Sigmoid colon (tissue), 7 donors: ENCODE measurements at places on chromosomes 2 and 18. TPM values are rescaled to one million over a fixed set of nuclear protein-coding genes. Genes with fewer than 3 reads are reported as not detected.

DNA sequence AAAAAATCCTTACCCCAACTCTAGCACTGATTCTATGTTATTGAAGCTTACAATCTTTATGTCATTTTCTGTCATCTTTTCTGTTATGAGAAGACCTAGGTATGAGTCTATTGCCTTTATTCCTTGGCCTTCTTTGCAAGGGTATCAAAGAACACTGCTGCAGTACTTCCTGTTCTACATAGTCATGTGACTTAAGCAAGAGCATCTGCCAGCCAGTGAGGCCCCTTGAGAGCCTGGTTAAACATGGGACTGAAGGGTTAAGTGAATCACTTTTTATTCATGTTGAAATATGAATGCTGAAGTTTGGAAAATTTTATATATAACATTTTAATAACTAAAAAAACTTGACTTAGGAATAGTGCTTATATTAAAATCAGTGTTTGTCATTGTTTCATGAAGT is 844 bp upstream of the CPS1 start:
- no peak for DNase-seq

DNA sequence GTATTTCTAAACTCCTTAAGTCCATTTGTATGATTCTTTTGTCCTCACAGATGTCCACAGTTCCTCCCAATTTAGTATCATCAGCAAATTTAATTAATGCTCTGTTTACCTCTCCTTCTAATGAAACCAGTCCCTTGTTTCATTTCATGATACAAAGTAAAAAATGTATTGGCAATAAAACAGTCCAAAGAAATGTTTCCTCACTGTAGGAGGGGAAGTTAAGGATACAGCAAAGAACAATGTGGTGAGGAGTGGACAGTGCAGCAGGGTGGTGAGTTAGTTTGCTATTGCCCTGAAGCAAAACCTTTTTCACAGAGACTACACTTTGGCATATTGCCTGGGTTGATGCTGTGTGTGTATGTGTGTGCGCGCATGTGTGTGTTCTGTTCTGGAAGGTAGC is 401.5 kb downstream of the ARHGAP15 start:
- DNase-seq = no peak

The RTP5 gene
- total RNA-seq = 0.16 TPM

The SAG gene
- total RNA-seq = not detected

GRCh38 chr2:138237667-138238384 is 263.7 kb upstream of the SPOPL start:
- DNase-seq = no peak

The GPR39 gene
- 0.28 TPM for total RNA-seq

GRCh38 chr2:138087751-138088593 is 123.7 kb downstream of the HNMT start:
- no peak for DNase-seq

- DNase-seq = no peak
These were observed 33.8 kb downstream of the LPIN2 start for GRCh38 chr18:2979129-2979528.

The CELF4 gene
- 5.0 TPM for total RNA-seq

GRCh38 chr18:76972846-76973519 is 150.6 kb downstream of the ZNF236 start:
- DNase-seq = no peak

DNA sequence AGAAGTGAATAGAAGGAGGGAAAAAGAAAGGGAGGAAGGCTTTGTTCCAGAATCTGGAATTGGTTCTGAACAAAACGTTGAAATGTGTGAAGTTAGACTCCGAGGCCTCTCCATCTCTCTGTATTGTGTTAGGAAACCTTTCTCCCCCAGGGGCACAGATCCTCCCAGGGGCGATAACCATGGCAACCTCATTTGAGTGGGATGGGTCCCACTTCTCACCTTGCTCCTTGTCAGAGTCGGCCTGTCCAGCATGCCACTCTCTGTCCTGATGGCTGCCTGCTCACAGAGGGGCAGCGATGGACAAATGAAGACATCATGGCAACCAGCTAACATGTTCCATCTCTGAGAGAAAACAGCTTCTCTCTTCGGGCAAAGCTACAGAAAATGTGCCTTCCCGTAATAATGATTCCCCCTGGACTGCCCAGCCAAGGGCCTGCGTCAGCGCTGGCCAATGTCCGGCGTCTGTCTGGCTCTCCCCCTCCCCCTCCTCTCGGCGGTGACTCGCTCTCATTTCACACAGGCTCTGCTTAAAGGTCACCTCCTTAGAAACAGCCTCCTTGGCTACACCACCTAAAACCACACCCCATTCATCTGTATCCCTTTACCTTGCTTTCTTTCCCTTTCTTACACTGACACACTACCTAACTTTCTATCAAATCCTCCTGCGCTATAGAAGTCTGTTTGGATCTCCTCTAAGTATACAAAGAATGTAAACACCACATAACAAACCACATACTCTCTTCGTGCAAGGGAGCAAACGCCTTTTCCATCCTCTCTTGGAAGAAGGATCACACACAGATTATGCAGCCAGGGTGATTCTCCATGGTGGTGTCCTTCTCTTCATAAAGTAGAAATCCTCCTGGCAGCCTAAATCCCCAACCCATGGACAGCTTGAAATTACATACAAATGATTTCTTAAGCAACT is 32.1 kb upstream of the TTC39C start:
- DNase-seq = peak; percentile 85

GRCh38 chr2:239800785-239801386 is 224.3 kb downstream of the NDUFA10 start:
- DNase-seq = peak; percentile 24

The UGT1A4 gene
- total RNA-seq = not detected

The CDH19 gene
- 69.6 TPM for total RNA-seq

DNA sequence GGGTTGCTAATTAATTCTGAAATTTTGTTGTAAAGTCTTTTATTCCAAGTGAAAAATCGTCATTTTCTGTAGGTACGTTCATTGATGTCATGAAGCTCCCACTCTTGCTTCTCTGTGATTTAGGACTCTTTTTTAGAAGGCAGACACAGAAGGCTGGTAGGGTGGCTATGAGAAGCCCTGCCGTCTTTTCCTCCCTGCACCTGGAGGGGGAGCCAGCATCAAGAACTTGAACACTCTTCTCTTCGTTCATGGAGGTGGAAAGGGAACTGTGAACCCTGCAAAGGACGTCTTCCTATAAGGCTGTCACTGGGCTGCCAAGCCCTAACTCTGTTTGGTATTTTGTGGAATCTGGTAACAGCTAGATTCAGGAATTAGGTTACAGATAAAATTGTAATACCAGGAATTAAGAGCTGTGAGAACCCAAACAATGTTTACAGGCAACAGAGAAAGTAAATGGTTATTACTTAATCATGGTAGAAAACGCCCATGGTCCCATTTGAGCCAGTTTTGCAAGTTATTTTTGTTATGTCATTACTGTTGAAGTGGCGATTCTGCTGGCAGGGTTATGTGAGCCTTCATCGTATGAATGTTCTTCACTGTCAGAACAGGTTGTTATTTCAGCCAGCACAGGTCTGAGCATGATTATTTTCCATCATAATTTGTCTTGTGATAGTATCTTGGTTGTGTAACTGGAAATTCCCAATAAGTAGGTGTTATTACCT is 112.2 kb downstream of the OSBPL6 start:
- DNase-seq = no peak

DNA sequence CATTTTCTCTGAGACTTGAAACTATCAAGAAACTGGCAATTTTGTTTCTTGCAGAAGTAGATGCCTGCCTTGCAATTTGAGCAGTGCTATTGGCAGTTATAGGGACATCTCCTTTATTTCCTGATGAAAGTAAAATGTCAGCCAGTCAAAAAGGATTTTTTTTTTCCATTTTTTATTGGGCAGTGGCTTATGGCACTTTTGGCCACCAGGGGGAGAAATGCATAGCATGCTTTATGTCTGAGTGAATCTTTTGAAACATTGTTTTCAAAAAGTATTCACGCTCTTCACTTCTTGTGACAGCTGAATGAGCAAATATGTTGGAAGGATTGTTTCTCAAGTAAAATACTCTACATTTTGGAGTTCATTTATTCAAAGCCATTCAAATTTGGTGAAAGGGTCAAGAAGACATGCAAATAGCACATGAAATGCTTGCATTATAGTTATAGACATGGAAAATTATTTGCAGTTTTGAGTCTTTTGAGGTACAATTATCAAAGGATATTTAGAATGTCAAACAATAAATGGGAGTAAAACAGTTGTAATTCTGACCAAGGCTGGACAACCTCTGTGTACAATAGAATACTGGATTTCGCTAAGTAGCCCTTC is 491.0 kb downstream of the CDH2 start:
- no peak for DNase-seq

- no peak for DNase-seq
These were observed 26.0 kb downstream of the PLEK start for GRCh38 chr2:68391099-68391498.

DNA sequence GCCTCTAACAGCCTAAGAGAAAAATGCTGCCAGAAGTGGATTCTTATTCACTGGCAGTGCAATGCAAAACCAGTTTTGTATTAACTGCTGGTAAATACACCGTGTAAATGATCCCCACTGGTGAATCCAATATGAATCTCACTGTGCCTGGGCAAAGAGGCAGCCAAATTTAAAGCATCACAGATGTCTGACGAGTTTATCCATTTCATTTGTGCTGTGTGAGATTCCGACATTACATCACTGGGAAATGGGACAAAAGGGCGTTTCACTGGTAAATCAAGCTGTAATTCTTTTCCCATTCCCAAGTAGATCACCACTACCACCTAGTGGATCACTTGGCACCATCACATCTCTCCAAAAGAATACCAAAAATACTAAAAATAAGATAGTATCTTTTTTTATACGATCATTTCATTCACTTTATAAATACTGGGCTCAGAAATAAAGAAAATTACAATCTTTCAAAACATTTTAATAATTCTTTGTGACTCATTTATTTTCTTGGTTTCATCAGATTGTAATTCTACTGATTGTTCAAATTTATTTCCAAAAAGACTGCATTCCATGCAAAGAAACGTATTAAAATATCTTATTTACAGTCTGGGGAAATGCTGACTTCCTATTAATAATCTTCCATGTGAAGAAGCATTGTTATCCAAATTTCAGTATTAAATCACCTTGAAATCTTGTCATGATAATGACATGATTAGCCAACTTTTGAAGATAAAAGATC is 125.6 kb downstream of the GRB14 start:
- DNase-seq = no peak

- no peak for DNase-seq
These were observed 145.1 kb downstream of the KCNE4 start for GRCh38 chr2:223197046-223197445.

The STAT4 gene
- total RNA-seq = 0.71 TPM
